Colonic mucosa (tissue), 4 donors: ENCODE measurements at places on chromosomes 2 and 18. TPM values are rescaled to one million over a fixed set of nuclear protein-coding genes. Genes with fewer than 3 reads are reported as not detected.

- DNase-seq, result no peak
Observed at GRCh38 chr2:70898363-70899240, 37.1 kb upstream of the ATP6V1B1 start.

DNA sequence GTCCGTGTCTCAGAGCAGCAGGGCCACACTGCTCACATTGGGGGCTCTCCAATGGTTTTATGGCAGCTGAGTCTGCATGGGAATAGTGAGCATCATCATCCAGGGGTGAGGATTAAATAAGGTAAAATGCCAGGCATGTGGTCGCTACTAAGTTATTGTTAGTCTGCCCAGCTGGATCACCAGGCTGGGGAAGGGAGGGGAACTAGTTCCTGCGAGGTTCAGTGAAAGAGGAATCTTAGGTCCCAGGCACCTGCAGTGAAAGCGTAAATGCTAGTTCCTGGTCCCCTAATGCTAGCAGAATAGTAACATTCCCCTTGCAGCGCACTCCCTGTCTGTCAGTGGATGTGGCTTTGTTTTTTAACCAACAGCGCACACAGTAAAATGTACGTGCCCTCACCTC, 60.1 kb downstream of the ARHGEF4 start:
- DNase-seq, result no peak

- no peak for DNase-seq
Observed at GRCh38 chr2:171979103-171979502, 20.6 kb upstream of the METAP1D start.

SLC5A7 gene
- not detected for total RNA-seq

G6PC2 gene
- total RNA-seq, result not detected

- DNase-seq, result no peak
Observed at GRCh38 chr2:200161458-200161857, 145.0 kb upstream of the SPATS2L start.

GRCh38 chr2:213265679-213266078, 18.6 kb upstream of the SPAG16 start:
- no peak for DNase-seq

DNA sequence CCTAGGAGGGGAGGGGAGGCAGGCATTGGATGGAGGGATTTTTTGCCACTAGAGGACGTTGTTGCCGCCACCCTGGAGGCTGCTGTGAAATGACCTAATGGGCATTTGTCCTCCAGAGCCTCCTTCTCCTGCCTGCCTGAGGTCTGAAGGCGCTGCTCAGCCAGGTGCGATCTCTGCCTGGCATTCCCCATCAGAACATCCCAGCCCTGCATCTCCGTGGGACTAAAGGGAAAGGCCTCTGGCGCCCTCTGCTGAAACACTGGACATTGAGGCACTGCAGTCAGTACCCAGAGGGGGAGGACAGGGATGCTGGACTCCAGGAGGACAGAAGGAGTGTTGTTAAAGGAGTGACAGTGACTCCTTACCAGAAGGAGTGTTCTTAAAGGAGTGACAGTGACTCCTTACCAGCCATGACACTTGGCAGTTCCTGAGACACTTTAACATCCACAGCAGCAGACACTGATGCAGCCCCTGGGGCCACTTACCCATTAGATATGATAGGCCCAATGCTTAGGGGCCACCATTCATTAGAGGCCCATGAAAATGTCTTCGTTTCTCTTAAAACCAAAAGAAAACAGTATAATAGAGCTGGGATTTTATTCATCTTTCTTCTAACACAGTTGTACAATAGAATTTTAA, 17.0 kb downstream of the THNSL2 start:
- DNase-seq, result peak; percentile 80

VIT gene
- total RNA-seq, result 0.21 TPM

TIGD1 gene
- total RNA-seq, result 4.4 TPM

- DNase-seq, result no peak
Observed at GRCh38 chr2:126730655-126731054, 74.7 kb downstream of the GYPC start.

- DNase-seq, result peak; percentile 91
Observed at GRCh38 chr18:9474108-9474982, 968 bp upstream of the RALBP1 start.

- no peak for DNase-seq
Observed at GRCh38 chr18:58726671-58727070, 55.4 kb downstream of the MALT1 start.

DNA sequence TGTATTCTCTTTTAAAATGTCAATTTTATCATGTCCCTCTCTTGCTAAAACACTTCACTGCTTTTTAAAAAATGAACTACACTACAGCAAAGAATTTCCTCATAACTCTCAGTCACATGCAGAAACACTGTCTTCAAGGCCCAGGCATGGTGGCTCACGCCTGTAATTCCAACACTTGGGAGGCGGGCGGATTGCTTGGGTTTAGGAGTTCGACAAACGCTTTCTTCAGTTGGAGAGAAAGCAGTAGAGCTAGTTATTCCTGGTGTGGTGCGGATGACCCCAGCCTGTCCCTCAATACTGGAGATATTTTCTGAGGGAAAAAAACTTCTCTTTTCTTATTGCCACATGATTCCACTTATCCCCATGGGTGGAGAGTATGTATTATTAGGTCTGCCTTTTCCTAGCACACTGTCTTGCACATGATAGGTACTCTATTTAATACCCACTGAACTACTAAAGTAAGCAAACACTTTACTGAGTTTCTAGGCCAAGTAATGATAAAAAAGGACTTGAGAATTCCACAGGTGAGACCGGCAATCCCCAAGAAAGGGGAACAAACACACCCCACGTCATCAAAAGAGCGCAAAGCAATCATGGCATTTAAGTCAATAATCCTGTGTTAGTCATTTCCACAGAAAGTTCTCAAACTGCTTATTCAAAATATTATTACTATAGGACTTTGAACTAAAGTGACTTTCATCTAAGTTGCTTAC, 77.1 kb downstream of the SPIRE1 start:
- no peak for DNase-seq

GAD1 gene
- not detected for total RNA-seq

GRCh38 chr18:36518839-36519238, 221.3 kb downstream of the FHOD3 start:
- DNase-seq, result no peak

DNA sequence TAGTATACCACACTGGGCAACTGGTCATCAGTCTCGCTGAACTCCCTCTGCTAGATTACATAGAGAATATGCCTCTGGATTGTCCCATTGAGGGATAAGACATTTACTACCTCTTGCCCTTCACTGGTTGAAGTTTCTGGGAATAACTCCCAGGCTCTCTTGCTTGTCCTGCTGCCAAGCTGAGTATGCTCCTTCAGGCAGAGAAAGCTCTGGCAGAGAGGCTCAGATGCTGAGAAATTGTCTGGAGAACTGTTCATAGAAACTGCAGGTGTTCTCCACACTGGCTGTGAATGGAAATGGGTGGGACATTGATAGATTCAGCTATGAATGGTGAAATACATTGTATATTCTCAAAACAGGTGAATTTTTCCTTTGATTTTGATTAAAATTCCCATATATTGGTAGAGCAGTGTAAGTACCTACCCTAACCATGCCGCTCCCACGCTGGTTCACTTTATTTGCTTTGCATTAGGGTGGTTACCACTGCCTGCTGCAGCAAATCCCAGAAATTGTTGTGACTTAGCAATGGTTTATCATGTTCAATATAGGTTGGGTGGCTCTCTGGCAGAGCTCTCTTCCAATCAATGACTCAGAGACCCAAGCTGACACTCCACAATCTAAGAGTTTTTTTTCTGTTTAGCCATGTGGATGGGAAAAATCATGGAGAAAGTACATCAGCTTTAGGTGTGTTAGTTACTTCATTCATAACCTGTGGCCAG, 36.7 kb downstream of the FAM117B start:
- DNase-seq, result no peak

LHCGR gene
- total RNA-seq, result not detected

DNA sequence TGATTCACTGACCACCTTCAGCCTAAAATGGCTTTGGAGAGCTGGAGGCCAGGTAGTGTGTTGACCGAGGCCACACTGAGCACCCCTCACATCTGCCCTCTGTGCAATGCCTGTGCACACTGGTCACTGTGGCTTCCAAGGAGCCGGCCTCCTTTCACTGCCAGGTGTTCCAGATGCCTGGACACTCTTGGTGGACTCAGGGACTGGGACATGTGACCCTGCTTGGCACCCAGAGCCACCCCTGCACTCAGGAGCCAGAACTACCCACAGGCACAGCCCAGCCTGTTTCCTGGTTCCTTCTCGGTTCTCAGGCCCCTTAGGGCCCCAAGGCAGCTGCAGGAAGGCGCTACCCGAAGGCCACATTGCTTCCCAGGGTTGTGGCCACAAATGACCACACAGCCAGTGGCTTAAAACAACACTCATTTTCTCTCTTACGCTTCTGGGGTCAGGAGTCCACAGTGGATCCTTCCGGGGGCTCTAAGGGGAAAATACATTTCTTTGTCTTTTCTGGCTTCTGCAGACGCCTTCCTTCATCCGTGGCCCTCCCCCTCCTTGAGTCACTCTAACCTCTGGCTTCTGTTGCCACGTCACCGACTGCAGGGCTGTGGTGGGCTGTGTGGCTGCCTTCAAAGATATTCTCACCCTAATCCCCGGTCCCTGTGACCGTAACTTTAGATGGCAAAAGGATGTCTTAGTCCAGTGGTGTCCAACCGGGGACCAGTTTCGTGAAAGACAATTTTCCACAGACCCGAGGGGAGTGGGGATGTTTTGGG, 78.6 kb downstream of the ASB1 start:
- no peak for DNase-seq
